DMS53 (cell line): ENCODE measurements at places on chromosomes 16 and 17.

DNA sequence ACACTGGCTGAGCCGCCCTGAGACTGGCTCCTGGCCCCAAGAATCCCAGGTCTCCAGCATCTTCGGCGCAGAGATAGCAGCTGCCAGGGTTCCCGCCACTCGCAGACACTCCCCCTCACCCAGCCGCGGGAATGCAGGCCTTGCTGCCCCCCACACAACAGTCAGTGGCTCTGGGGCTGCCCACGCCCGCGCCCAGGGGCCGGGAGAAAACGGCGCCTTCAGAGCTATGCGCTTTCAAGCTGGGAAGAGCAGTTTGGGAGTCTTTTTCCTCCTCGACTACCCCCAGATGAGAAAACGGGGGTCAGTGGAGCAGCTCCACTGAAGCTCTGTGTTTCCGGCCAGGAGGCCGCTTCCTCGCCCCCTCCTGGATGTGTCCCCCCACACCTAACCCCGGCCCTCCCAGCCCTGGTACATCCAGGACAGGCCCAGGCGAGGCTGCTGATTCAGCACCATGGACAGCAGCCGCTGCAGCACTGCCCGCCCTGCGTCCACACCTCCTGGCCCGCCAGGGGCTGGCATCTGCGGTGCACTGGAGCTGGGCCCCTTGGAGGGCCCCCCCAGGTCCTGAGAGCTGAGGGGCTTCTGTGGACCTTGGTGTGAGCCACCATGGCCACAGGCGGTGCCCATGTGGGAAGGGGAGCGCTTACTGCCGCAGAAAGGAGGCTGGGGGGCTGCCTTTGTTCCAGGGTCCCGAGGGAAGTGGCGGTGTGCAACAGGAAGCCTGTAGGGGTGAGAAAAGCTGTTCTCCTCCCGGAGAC is 35.7 kb downstream of the CACNA1H start:
- DNase-seq, result peak; percentile 42

- DNase-seq, result no peak
Measured at GRCh38 chr17:50044483-50044882, 11.4 kb upstream of the ITGA3 start.

DNA sequence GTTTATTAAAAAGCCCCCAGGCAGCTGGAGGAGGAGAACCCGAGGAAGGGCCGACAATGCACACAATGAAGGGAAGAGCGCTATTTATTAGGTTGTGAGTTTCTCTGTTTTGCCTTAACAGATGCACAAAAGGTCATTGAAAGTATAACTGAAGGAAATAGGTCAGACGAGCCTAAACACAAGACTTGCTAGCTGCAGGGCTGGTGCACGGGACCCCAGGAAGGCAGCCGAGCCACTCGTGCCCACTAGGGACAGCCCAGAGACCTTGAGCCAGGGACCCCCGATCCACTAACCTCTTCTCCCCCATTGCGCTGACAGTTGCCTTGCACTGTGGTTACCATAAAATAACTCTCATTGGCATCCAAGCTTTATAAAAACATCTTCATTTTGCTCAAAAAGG is 11.3 kb downstream of the LITAFD start:
- DNase-seq, result no peak

DNA sequence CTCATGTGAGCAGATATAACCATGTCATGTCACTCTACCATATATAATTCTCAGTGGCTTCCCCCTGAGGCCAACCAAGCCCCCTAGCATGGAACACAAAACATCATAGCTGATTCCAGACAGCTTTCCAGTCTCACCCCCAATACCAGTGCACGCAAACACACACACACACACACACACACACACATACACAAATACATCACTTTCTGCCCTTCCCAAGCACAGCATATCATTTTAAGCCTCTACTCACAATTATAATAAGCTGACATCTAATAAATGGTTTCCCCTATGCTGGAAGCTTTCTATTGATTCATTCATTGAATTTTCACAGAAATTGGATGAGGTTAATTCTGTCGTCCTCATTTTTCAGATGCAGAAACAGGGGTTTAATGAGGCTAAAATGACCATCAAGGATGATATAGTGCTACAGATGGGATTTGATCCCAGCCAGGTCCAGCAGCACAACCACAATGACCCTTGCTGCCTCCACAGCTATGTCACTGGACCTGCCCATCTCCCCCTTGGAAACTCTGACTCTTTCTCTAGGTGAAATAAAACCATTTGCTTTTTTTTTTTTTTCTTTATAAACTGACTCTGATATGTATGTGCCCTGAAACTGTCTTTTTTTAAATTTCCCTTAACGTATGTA is 131.1 kb downstream of the TMEM114 start:
- no peak for DNase-seq

GRCh38 chr17:18891541-18891940 is 33.6 kb downstream of the PRPSAP2 start:
- no peak for DNase-seq

GRCh38 chr16:68367030-68367429 is 56.2 kb downstream of the PRMT7 start:
- peak; percentile 57 for DNase-seq

- no peak for DNase-seq
Measured at GRCh38 chr17:82287013-82287867, 13.7 kb upstream of the CSNK1D start.

DNA sequence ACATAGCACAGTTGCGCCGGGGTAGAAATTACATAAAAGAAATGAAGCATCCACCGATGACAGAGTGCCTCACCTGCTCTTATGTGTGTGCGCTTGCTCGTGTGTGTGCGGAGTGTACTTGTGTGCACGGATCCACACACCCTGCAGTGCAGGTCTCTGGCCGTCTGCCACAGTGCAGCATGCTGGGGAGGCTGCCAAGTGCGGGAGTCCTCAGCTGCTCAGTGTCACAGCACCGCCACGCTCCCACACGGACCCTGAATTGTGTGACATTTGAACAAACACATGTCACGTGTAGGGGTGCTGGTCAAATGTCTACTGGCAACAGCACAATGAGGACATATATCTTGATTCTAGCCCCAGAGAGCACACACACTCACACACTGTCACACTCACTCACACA is 243.0 kb upstream of the MYOCD start:
- no peak for DNase-seq
